ENCODE measurements at places on chromosomes 13 and 19.

DNA sequence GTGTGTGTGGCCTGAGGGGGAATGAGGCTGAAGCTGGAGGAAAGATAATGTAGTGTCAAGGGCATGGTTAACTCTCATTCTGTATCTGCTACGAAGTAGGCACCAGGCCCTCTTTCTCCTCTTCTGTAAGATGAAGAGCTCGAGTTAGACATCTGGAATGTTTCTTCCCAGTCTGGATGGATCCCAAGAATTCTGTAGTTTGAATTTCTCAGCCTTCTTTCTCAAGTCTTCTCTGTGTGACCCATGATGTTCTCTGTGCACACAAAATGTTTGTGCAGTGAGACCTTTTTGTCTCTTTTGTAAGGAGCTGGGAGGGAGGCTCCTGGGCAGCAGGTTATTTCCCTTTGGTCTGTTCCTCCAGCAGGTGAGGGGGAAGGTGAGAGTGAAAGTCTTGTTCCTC, 13.7 kb downstream of the FGF9 start:
- DNase-seq: no peak

DNA sequence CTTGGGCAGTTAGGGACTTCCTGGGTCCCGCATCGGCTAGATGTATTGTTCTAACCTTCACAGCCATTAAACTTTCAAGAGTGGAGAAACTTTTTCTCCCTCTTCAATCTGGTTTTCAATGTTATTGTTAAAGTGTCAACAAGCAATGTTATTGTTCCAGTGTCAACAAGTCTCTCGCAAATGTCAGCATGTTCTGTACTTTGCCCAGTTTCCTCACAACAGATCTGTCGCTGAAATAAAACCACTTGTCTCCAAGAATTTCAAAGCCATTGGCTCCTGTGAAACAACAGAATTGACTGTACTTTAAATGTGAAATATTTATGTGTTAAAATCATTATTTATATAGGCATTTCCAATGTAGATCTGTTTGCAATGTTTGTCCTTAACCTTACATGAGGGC, 138.0 kb downstream of the ITGBL1 start:
- no peak for DNase-seq

DNA sequence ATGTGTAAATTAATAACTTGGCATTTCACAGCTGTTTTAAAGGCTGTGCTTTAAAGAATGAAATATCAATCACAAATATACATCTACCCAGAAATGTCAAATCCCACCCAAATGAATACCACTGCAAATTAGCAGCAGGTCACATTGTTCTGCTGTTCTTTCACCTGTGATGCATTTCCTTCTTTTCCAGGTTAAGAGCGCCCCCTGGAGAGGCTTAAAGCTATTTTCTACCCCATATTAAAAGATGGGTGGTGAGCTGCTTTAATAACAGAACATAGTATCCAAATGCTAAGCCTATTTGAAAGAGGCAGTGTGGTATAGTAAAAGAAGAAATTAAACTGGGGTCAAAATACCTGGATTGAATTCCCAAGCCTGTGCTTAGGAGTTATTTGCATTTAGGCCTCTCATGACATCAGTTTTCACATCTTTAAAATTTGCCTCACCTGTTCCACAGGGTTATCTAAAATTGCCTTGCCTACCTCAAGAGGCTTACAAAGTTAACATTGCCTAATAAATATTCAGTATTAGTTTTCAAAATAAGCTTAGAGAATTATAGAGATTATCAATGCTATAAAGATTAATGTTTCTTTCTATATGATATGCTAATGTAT, 396.9 kb upstream of the SLITRK5 start:
- peak; percentile 53 for DNase-seq

DNA sequence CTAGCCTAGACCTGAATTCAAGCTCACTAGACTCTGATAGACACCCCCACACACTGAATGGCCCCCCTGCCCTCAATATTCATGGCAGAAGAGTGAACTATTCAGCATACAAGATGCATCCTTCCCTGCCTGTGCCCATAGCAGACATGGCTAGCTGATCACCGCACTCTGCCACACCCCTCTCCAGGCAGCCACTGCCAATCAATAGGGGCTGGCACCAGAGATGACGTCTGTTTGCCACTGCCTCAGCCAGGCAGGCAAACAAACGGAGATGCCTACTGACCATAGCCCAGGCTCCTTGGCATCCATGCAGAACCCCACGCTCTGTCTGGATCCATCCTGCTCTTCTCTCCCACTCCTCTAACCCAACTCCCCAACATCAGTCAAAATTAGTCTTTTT, 13.8 kb upstream of the NPAS1 start:
- no peak for DNase-seq

GRCh38 chr13:45737571-45738017, 35.5 kb downstream of the CBY2 start:
- DNase-seq: no peak

Data from neural crest cell (in vitro differentiated cells).